Activated CD4-positive, alpha-beta T cell treated with anti-CD3 and anti-CD28 coated beads, Interleukin-2, amount 10 ng/mL, durations not matched to agents 24 days and 14 days (primary cell): ENCODE measurements at places on chromosomes 3 and 15. TPM values are rescaled to one million over a fixed set of nuclear protein-coding genes. Genes with fewer than 3 reads are reported as not detected.
A peak's percentile ranks its signal among the peaks of the same experiment; 100 is the strongest.

DNA sequence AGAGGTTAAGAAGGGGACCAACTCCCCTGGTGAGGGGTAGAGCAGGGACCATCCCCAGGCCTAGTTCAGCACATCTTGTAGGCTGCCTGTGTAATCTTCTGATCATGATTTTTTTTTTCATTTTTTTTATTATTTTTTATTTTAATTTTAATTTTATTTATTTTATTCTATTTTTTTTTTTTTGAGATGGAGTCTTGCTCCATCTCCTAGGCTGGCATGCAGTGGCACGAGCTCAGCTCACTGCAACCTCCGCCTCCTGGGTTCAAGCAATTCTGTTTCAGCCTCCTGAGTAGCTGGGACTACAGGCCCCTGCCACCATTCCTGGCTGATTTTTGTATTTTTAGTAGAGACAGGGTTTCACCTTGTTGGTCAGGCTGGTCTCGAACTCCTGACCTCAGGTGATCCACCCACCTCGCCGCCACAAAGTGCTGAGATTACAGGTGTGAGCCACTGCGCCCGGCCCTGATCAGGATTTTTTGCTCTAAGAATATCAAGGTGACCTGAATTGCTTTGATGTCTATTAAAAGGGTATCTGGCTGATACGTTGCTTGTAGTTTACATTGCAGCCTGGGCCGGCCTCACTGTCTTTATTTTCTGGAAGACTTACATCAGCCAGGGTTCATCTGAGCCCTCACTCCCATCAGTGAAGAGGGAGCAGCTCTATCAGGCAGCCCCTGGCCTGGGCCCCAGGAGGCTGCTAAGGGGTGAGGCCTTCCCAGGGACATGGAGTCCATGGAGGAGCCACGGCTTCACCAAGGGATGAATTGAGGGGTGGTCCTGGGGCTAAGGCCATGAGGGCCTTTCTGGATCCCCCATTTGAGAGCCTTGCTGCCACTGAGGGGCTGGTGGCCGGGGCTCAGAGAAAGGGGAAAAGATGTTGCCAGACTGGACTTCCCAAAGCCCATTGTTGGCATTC, 10.7 kb downstream of the SYNM start:
- H3K4me3 ChIP-seq = no peak overlapping the region
- no peak for DNase-seq
- peaks cover 1% of the 10 kb centered on the region for H3K27me3 ChIP-seq
- no peak overlapping the region for H3K27ac ChIP-seq

TMCO5A gene
- not detected in 2 replicates for total RNA-seq

CYP8B1 gene
- total RNA-seq = not detected in 2 replicates

DNA sequence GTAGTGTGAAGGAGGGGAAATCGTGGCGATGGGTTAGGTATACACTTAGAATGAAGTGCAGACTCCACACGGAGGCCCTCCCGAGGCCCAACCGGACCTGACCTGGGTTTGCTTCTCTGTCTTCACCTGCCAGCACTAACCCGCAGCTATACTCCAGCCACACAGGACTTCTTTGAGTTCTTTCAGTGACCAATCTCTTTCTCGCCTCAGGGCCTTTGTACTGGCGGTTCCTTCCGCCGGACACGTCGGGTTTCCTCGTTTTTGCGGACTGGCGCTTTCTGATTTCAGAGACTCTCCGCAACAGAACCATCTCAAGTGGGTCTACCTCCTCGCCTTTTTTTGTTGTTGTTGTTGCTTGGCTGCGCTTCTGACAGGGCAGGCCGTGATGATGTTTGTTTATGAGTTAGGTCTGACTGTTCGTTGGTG, at the start of gene NEIL1:
TSS of gene NEIL1 (plus strand) at position 244 of the 426 bp plus-strand sequence. CDS start 1,867 bp downstream, outside the sequence.
- H3K4me1 ChIP-seq = peaks cover 23% of the 10 kb centered on the region
- H3K27ac ChIP-seq = peak within 1 kb of the TSS; percentile 69
- H3K4me3 ChIP-seq = peak within 1 kb of the TSS; percentile 72
- peaks cover 21% of the 10 kb centered on the region for H3K27me3 ChIP-seq
- no peak for DNase-seq

DNA sequence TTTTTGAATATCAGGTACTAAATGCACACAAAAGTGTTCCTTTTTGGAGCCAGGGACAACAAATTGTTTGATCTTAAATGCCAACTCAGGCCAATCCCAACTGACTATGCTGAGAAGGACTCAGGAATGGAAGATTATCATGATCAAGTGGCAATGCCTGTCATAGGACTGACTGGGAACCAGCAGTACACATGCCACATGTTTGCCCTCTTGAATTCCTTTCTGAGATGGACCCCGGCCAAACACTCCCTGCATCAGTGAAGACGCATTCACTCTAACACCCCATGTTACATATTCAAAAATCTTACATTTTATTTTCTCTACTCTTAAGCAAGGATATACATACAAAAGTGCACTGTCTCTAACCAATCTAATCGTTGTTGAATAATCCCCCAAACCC, 36.1 kb downstream of the CLDN18 start:
- H3K4me3 ChIP-seq = no peak overlapping the region
- no peak for DNase-seq
- no peaks in the 10 kb centered on the region for H3K36me3 ChIP-seq
- peaks cover 13% of the 10 kb centered on the region for H3K27me3 ChIP-seq
- H3K27ac ChIP-seq = no peak overlapping the region

MKRN3 gene
- 1.5 and 2.1 TPM in 2 replicates for total RNA-seq

GRCh38 chr15:59550530-59550929, 61.1 kb upstream of the GCNT3 start:
- H3K27me3 ChIP-seq = peaks cover 12% of the 10 kb centered on the region
- no peaks in the 10 kb centered on the region for H3K4me1 ChIP-seq
- no peaks in the 10 kb centered on the region for H3K36me3 ChIP-seq
- H3K27ac ChIP-seq = no peak overlapping the region
- no peak for DNase-seq

DNA sequence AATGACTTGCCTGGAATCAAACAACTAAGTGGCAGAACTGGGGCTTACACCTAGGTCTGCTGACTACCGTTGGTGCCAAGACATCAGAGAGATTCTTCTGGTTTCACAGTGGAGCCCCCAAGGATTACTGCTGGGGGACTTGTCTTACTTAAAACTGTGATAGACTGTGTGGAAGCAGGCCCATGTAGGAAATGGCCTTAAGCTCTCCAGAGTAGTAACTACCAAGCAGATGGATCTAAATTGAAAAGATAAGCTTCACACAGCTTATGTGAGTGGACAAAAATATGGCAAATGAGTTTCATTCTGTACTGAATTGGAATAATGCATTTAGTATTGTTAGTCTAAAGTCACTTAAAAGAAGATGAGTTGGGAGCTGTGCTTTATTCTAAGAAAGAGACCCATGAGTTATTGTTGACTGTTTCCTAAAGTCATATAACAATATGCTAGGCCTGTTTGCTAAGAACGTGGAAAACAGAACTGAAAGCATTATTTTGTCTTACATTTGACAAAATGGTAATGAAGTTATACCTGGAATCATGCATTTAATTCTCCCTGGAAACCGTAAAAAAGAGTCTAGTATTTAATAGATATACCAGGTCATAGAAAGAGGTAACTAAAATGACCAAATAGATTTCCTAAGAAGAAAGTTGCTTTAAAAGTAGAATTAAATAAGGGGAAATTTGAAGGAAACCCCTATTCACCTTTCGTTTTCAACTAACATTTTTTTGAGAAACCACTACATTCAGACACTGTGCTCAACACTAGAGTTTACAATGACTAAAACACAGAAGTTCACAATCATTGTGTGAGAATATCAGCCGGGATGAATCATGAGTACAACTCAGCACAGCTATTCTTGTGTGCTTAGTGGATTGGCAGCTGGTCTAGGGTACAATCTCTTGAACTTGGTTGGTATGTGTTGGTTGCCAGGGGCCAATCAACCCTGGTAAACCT, 13.0 kb upstream of the MAPK6 start:
- no peaks in the 10 kb centered on the region for H3K36me3 ChIP-seq
- peak overlapping the region; percentile 82 for H3K27ac ChIP-seq
- peaks cover 57% of the 10 kb centered on the region for H3K4me1 ChIP-seq
- H3K27me3 ChIP-seq = no peaks in the 10 kb centered on the region
- H3K4me3 ChIP-seq = peak overlapping the region; percentile 51

ESYT3 gene
- 0.17 and 0.23 TPM in 2 replicates for total RNA-seq

LRTM1 gene
- not detected in 2 replicates for total RNA-seq

GRCh38 chr3:30751610-30752299, 142.7 kb downstream of the GADL1 start:
- no peak overlapping the region for H3K27ac ChIP-seq
- no peaks in the 10 kb centered on the region for H3K27me3 ChIP-seq
- H3K4me1 ChIP-seq = peaks cover 36% of the 10 kb centered on the region
- DNase-seq = peak; percentile 83
- H3K36me3 ChIP-seq = no peaks in the 10 kb centered on the region

- peaks cover 24% of the 10 kb centered on the region for H3K36me3 ChIP-seq
- peaks cover 2% of the 10 kb centered on the region for H3K4me1 ChIP-seq
- DNase-seq = no peak
- no peak overlapping the region for H3K27ac ChIP-seq
- no peak overlapping the region for H3K4me3 ChIP-seq
Measured at GRCh38 chr3:195873281-195873887, 35.0 kb downstream of the TNK2 start.

PROS1 gene
- 0.85 and 1.3 TPM in 2 replicates for total RNA-seq

DNA sequence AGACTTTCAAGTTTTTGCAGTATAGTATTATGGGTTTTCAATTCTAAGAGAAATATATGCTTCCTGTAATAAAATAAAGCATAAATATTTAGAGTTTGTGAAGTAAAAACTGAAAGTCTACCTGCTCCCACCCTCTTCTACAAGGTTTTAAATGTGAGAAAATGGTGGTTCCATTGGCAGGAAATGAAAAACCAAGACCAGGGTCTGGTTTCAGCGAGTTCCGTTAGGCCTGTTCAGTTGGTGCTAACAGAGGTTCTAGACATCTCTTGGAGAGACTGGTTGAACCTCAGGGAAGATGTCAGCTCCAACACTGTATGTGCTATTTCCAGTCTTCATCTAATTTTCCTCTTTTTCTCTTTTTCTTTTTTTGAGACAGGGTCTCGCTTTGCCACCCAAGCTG, 11.8 kb upstream of the MYO1E start:
- H3K4me1 ChIP-seq = peaks cover 10% of the 10 kb centered on the region
- no peak overlapping the region for H3K4me3 ChIP-seq
- H3K36me3 ChIP-seq = no peaks in the 10 kb centered on the region
- H3K27me3 ChIP-seq = peaks cover 10% of the 10 kb centered on the region

FAM107A gene
- total RNA-seq = not detected in 2 replicates

GRCh38 chr3:39122813-39123212, 15.3 kb downstream of the TTC21A start:
- H3K27me3 ChIP-seq = peaks cover 2% of the 10 kb centered on the region
- no peak overlapping the region for H3K27ac ChIP-seq
- no peaks in the 10 kb centered on the region for H3K36me3 ChIP-seq
